A172 (cell line): ENCODE measurements at places on chromosomes 12 and 14. TPM values are rescaled to one million over a fixed set of nuclear protein-coding genes. Genes with fewer than 3 reads are reported as not detected.

The MYH7 gene
- total RNA-seq, result not detected in 2 replicates

DNA sequence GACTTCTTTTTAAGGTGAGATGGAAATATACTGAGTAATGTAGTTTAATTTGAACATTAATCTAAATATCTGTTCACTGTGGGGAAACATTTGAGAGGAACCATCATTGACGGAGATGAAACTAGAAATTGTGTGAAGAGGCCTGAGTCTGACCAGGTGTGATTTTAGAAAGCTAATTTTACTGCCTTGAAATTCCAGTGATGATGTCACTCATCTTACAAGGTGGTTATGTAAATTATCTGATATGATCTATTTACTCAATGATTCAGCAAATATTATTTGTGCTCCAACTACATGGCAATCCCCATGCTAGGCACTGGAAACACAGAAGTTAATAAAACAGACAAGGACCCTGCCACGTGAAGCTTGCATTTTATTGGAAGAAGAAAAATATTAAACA is 435.7 kb upstream of the DCN start:
- no peak for DNase-seq

DNA sequence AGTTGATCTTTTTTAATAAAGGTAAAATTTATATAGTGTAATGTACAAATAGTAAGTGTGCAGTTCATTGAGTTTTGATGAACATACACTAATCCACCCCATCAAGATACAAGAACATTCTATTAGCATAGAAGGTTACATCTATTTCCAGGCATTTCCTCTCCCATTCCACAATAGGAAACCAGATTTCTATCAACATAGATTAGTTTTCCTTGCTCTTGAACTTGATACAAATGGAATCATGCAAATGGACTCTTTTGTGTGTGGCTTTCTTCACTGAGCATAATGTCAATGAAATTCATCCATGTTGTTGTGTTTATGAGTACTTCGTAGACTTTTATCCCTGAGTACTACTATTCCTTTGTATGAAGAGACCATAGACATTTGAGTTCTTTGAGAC is 10.8 kb downstream of the STYX start:
- no peak for DNase-seq

DNA sequence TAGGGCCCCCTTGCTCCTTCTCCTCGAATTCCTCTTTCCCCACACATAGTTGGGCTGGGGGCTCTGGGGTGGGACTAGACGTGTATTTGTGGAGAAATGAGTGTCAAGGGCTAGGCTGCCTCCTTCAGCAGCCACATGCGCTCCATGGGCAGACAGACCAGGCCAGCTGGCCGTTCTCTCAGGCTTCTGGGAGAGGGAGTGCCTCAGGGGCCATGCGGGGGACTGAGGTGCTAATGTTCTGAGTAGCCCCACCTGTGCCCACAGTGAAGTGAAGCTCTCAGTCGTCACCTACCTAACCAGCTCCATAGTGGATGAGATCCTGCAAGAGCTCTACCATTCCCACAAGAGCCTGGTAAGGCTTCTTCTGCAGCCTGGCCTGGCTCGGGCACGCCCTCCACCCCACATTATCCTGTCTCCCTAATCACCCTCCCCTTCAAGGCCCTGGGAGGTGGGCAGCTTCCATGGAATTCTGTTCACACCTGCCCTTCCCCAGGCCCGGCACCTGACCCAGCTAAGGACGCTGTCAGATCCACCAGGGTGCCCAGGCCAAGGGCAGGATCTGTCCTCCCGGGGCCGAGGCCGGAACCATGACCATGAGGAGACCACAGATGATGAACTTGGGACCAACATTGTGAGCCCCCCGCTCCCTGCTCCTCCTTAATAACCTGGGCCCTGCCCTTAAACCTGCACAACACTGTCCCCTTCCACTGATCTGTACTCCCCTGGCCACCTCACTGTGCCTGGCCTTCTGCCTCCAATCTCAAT is 9.0 kb upstream of the CPNE6 start:
- DNase-seq, result no peak

GRCh38 chr14:50452979-50453705 is 56.5 kb upstream of the CDKL1 start:
- DNase-seq, result no peak
